Osteocyte (in vitro differentiated cells): ENCODE measurements at places on chromosomes 2 and 18. TPM values are rescaled to one million over a fixed set of nuclear protein-coding genes. Genes with fewer than 3 reads are reported as not detected.
A peak's percentile ranks its signal among the peaks of the same experiment; 100 is the strongest.

NDC80 gene
- 7.9 and 9.4 TPM in 2 replicates for total RNA-seq

DNA sequence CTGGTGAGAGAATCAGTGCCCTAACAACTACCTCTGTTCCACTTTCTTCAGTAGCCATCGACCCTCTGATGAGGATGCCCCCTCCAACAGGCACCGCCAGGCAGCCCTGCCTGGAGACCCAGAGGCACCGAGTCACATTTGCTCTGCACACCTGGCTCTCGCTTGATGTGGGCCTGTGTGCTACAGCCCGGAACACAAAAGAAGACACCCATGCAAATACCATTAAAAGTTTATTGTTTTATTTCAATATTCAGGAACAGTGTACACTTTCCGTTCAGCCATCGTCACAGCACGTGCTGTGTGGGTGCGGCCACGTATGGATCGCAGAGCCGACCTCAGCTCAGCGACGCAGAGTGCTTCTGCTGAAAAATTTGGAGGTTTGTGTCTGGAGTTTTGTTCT lies 154.0 kb downstream of the MBP start:
- no peak overlapping the region for H3K4me3 ChIP-seq
- peak; percentile 46 for DNase-seq
- peaks cover 4% of the 10 kb centered on the region for H3K4me1 ChIP-seq
- no peaks in the 10 kb centered on the region for H3K27me3 ChIP-seq
- peaks cover 15% of the 10 kb centered on the region for H3K36me3 ChIP-seq

- H3K4me3 ChIP-seq: no peak overlapping the region
- no peaks in the 10 kb centered on the region for H3K27me3 ChIP-seq
- no peak overlapping the region for H3K27ac ChIP-seq
- no peaks in the 10 kb centered on the region for H3K4me1 ChIP-seq
- no peak for DNase-seq
- H3K36me3 ChIP-seq: no peaks in the 10 kb centered on the region
These were observed 1350.2 kb upstream of the FAM98A start for GRCh38 chr2:34949316-34949715.

C1QL2 gene
- total RNA-seq: not detected in 2 replicates

GRCh38 chr2:45982096-45982495 lies 315.1 kb upstream of the EPAS1 start:
- peak; percentile 62 for DNase-seq
- H3K27me3 ChIP-seq: no peaks in the 10 kb centered on the region
- no peak overlapping the region for H3K4me3 ChIP-seq
- no peak overlapping the region for H3K27ac ChIP-seq
- H3K4me1 ChIP-seq: no peaks in the 10 kb centered on the region

HOXD11 gene
- not detected in 2 replicates for total RNA-seq

- no peaks in the 10 kb centered on the region for H3K27me3 ChIP-seq
- no peaks in the 10 kb centered on the region for H3K4me1 ChIP-seq
- H3K36me3 ChIP-seq: no peaks in the 10 kb centered on the region
- H3K27ac ChIP-seq: no peak overlapping the region
- H3K4me3 ChIP-seq: no peak overlapping the region
These were observed 59.2 kb upstream of the PEX13 start for GRCh38 chr2:60958361-60958760.

GRCh38 chr2:213057977-213058376 lies 93.4 kb downstream of the IKZF2 start:
- H3K4me3 ChIP-seq: no peak overlapping the region
- peaks cover 10% of the 10 kb centered on the region for H3K4me1 ChIP-seq
- no peak overlapping the region for H3K27ac ChIP-seq
- DNase-seq: no peak
- H3K27me3 ChIP-seq: no peaks in the 10 kb centered on the region

GAREM1 gene
- 1.7 and 2.5 TPM in 2 replicates for total RNA-seq

TNP1 gene
- total RNA-seq: not detected in 2 replicates
